ENCODE measurements at places on chromosomes 11 and 22.

DNA sequence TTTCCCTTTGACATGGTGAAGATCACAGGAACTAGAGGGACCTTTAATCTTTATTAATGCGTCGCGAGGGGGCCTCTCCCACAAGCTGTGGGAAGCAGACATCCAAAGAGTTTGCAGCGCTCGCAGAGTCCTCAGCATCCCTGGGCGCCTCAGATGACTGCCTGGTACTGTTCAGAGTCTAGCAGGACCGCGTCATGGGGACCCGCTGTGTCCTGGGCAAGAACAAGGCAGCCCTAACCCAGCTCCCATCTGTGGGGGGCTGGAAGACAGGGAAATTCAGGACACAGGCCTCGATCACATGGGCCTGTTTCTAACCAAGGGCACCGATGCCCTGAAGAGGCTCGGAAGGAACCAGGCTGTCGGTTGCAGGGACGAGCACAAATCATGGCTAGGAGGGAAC is 40.0 kb downstream of the CACNG2 start:
- DNase-seq, result no peak

- DNase-seq, result peak; percentile 73
Observed at GRCh38 chr11:66568124-66568916, at the start of gene CTSF. TSS of gene CTSF (minus strand) at chr11:66568606. CDS start at chr11:66568486, 120 bp downstream.

- no peak for DNase-seq
Observed at GRCh38 chr11:72755713-72756285, 3.6 kb upstream of the ARAP1 start.

- no peak for DNase-seq
Observed at GRCh38 chr11:128563942-128564641, 23.3 kb downstream of the ETS1 start.

DNA sequence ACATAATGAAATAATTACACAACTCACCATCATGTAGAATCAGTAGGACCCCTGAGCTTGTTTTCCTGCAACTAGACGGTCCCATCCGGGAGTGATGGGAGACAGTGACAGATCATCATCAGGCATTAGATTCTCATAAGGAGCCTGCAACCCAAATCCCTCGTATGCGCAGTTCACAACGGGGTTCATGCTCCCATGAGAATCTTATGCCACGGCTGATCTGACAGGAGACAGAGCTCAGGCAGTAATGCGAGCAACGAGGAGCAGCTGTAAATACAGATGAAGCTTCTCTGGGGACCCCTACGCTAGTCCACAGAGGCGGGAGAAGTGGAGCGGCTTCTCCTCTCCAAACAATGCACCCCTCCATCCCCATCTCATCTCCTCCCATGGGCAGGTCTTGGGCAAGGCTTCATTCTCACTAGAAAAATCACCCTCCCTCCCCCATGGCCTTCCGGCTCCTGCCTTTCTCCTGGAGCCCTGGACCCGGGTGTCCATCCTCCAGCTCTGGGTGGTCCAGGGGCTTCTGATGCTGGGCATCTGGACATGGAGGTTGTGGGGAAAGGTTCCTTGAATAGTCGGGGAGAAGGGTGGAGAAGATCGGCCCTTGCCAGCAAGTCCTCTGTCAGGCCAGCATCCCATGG is 16.2 kb upstream of the RAC2 start:
- DNase-seq, result no peak

DNA sequence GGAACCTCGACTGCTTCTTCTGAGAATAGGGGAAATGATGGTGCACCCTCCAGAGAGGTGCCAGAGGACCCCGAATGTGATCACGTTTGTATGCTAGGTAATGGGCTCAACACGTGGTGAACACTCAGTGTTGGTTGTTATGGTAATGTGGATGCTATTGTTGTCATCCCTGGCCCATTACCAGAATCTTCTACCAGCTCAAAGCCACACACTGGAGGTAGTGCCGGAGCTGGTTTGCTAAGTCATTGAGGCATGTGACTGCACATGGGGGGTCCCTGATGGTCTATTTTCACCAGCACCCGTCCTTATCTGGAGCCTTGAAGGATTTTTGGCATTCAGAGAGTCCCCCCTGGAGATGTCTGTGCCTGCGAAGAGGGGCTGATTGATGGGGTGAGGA is 119.1 kb upstream of the CD82 start:
- DNase-seq, result no peak

DNA sequence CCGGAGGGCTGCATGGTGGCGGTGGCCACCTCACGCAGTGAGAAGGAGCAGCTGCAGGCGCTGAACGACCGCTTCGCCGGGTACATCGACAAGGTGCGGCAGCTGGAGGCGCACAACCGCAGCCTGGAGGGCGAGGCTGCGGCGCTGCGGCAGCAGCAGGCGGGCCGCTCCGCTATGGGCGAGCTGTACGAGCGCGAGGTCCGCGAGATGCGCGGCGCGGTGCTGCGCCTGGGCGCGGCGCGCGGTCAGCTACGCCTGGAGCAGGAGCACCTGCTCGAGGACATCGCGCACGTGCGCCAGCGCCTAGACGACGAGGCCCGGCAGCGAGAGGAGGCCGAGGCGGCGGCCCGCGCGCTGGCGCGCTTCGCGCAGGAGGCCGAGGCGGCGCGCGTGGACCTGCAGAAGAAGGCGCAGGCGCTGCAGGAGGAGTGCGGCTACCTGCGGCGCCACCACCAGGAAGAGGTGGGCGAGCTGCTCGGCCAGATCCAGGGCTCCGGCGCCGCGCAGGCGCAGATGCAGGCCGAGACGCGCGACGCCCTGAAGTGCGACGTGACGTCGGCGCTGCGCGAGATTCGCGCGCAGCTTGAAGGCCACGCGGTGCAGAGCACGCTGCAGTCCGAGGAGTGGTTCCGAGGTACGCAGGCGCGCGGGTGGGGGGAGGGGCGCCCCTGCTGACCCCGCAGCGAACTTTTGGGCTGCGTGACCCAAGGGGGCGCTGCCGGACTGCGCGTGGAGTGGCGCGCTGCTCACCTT is 670 bp downstream of the NEFH start:
- DNase-seq, result no peak
